ENCODE measurements at places on chromosomes 3 and 15.

DNA sequence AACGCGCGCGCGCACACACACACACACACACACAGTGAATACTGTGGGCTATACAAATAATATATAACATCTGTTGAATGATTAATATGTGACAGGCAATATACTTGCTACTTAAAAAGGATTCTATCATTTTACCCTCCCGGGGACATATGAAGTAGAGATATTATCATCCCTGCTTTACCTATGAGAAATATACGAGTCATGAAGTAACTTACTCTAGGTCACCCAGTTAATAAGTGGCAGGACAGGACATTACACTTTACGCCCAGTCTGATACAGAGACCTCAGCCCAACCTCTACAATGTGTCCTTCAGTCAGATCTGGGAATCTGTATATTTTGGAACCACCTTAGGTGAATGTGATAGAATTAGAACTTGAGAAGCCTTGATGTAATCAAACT is 55.4 kb downstream of the CCDC54 start:
- peak; percentile 50 for DNase-seq

DNA sequence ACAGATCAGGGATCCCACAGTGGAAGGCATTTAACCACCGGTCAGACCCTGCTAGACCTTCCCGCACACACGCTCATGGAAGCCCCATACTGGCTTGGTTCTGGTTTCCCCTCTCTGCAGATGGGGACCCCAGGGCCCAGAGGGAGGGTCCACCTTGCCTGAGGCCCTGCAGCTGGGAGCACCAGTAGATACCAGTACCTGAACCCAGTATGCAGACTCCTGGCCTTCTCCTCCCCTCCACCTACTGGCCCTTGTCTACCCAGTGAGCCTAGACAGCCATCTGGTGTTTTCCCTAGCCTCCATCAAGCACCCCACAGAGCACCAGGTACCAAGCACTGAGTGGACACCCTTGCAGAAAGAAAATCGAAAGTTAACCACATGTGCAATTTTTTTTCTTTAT is 65.1 kb downstream of the MEGF11 start:
- DNase-seq = no peak

DNA sequence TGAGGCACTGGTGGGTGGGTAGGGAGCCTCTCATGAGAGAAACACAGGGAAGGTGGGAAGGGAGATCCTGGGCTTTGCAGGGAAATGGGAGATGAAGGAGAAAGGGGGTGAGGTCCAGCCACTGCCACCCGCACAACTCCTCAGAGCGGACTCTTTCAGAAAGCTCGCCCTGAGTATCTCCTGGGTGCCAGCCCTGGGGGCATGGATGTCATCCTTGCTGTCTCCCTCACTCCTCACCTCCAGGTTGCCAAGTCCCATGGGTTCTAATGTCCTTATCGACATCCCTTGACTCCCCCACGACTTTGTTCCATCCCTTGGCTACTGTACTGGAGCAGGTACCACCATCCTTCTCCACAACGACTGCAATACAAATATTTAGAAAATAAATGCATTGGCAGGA is 40.9 kb downstream of the SYNM start:
- no peak for DNase-seq

- DNase-seq = peak; percentile 55
These were observed 93.9 kb downstream of the OPA1 start for GRCh38 chr3:193686665-193687483.

GRCh38 chr3:174100744-174101143 is 703.2 kb downstream of the NLGN1 start:
- DNase-seq = peak; percentile 25

DNA sequence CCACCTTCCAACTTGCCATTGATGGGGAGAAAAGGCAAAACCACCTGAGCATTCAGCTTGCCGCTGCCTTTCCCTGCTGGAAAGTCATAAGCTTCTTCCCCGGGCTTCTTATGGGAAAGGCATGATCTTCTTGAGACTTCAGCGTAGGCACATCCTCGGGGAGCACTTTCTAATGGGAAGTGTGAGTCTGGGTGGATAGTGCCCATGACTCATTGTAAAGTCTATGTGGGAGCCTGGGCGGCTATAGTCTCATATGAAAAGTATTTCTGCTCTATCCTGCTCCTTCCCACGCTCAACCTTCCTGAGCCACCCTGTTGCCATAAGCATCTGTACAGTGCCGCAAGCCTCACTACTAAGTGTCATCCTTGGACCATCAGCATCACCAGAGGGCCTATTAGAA is 309.9 kb upstream of the THBS1 start:
- peak; percentile 73 for DNase-seq

DNA sequence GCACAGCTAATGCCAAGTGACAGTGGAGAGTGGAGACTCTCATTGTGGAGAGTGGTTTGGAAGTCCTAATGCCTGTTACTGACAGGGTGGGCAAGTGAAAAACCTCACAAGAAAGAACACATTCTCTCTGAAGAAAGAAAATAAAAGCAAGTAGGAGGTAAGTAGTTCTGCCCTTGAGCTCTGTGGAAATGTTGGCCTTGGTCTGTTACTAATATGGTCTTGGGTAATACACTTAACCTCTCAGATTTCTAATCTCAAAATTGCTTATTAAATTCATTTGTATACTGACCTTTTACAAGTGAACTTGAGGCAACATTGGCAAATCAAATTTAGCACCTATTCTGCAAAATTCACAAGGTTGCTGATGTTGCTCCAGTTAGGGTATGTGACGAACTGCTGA is 291.6 kb upstream of the CBLB start:
- DNase-seq = no peak

DNA sequence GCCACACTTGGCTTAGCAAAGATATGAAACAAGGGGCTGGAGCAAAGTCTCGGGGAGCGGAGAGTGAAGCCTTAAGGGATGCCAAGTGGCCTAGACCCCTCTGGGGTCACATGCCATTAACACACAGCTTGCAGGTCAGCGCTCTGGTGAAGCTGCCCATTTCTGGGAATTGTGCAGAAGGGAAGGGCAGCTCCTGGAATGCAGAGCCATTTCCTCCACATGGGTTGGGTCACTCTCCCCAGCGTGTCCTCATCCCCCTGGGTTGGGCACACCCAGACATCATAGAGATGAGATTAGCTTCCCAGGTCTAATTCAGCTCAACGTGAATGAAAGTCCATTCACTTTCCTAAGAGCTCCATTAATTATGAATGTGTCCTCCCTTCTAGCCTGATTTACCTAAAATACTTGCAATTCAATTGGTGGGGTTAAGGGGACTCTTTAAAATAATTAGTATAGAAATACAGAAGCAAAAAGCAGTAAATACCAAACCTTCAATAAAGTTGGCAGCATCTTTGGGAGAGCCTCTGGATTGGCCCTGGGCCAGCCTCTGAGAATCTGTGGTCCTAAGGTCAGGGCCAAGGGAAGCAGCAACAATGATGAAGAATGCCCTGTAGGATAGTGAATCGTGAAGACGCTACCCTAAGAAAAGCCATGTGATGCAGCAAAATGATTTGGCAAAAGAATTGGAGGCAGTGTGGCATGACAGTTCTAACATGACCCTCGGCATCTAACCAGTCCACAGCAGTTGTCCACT is 17.8 kb downstream of the MRAS start:
- DNase-seq = no peak

DNA sequence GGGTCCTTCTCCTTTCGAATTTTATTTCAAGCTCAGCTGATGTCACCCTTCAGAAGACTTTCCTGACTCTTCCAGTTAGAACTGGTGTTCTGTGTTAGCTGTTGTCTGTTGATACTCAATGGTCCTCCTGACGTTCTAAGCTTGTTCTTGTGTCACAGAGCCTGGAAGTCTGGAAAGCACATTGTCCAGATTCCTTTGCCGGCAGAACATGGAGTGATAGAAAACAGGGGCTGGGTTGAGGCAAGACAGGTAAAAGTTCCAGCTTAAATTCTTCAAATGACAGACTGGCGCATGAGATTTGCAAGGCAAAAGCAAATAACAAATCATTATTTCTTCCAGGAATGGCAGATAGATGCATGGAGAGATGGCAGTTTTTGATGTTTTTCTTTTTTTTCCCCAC is 102.0 kb upstream of the CLSTN2 start:
- no peak for DNase-seq

GRCh38 chr3:190044974-190045373 is 75.7 kb downstream of the P3H2 start:
- DNase-seq = no peak

DNA sequence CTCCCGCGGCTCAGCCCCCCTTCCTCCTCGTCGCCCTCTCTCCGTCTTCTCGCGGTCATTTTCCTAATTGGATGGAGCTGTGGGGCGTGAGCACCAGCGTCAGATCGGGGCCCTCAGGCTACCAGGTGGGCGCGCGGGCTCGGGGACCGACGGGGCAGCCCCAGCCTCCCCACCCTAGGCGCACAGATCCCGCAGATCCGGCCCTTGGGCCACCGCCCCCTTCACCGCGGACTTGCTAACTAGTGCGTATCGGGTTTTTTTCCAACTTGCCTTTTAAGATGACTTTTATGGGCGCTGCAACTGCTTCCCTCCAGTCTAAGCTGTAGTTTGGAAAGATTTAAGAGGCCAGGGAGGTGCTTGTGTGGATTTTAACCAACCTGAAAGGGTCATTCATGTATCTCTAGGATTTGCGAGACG is 1.3 kb downstream of the ZNF710 start:
- peak; percentile 41 for DNase-seq
